Stimulated activated naive CD8-positive, alpha-beta T cell treated with anti-CD3 and anti-CD28 coated beads, Interleukin-15, Interleukin-2, amounts not matched to agents 100 U/mL and 50 U/mL, for 24 hours (primary cell): ENCODE measurements at places on chromosomes 6 and 20.
A peak's percentile ranks its signal among the peaks of the same experiment; 100 is the strongest.

DNA sequence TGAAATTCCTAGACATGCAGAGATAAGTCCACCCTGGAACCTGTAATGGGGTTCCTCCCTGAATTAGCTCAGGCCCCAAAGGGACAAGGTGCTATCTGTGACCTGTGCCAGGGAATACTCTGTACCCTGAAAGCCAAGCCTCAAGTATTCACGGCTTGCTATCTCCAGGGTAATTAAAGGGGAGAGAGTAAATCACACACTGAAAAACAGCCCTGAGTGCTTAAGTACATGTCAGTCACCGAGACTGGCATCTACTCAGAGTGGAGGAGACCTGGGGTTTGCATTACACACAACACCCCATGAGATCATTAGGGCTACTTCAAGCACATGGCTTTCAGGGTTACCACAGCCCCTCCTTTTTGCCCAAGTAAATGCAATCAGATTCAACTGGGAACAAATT is 188.1 kb downstream of the CD83 start:
- no peak for DNase-seq

GRCh38 chr6:133945158-133945557 is 7.9 kb upstream of the TBPL1 start:
- no peak for DNase-seq

- DNase-seq = peak; percentile 82
These were observed 122.6 kb downstream of the GPX5 start for GRCh38 chr6:28648035-28648877.

DNA sequence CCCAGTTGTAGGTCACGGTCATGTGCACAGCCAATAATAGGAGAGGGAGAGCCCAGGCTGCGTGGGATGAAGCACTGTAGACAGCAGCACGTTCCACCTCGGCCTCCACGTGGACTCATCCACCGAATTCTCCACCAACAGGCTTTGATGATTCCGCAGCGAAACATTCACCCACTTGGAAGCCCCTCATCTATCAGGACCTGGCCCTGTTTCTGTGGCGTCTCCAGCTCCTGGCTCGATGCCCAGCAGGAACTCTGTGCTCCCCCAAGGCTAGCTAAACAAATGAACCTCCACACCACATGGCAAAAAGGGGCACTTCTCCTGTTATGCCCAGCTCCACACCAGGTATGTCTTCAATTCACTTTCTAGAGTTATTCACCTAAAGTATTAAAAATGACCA is 237.9 kb upstream of the PDE10A start:
- DNase-seq = no peak

DNA sequence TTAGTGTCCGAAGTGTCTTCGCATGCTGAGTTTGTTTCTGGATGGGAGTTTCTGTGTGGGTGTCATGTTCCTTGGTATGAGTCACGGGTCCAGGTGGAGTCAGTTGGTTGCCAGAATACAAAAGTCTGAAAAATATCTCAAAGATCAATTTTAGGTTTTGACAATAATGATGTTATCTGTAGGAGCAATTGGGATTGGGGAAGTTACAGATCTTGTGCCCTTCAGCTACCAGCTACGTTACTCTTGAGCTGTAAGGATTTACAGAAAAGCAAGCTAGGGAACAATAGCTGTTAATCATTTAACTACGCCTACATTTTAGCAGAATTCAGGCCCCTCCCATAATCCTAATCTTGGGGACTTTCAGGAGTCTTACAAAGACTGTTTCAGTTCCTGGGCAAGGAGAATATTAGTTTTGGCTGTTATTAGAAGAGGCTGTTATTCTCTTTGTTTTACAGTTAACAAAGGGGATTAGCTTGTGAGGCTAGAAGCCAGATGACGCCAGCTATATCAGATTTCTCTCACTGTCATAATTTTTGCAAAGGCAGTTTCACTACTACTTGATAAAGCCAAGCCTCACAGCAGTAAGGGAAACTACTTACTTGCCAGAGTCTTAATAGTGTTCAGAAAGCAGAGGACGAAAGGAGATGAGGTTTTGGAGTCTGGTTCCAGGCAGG is 15.4 kb upstream of the SLC22A16 start:
- no peak for DNase-seq

DNA sequence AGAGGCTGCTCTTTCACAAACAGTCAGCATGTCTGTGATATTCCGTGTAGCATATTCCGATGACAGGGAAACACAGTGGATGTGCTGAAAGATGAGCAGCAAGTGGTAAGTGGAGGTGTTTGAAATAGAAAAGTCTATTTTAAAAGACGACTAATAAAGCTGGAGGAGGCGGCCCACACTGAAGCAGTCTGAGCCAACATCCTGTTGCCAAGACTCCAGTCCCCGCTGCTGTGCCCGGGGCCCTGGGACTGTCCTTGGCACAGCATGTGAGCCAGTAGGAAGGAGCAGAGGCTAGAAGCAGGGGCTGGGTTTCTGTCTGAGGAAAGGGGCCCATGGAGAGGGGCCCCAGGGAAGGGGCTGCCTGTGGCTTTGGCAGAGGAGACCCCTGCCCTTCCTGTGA is 351.5 kb upstream of the CHD6 start:
- no peak for DNase-seq

DNA sequence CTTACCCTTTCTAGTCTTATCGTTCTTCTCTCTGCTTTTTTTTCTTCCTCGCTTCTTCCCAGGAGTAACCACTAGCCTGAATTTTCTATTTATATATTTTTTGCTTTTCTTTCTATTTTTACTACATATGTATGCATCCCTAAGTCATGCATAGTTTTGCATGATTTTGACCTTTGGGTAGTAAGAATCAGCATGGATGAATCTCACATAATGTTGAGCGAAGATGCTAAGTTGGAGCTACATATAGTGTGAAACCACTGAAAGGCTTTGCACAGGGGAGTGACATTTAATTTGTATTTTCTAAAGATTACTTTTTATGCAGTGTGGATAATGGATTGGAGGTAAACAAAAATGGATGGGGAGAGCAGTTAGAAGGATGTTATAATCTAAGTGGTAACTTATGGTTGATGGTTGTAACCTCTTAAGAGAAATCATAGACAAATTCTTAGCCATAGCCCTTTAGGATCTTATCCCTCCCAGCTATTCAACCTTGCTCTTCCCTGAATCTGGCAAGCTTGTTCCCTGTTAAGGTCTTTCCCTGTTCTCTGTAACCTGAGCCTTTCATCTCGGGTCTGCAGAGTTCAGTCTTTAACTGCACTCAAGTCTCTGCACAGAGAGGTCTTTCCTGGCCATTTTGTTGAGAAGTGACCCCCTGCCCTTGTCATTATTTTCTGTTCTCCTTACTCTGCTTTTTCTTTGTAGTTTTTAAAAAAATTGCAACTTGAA is 18.0 kb downstream of the PEX7 start:
- no peak for DNase-seq

GRCh38 chr20:8492173-8492572 is 360.1 kb downstream of the PLCB1 start:
- DNase-seq = no peak

- DNase-seq = no peak
These were observed 68.9 kb downstream of the NCR2 start for GRCh38 chr6:41404182-41404845.

GRCh38 chr6:165814679-165815078 is 151.6 kb upstream of the PDE10A start:
- no peak for DNase-seq

DNA sequence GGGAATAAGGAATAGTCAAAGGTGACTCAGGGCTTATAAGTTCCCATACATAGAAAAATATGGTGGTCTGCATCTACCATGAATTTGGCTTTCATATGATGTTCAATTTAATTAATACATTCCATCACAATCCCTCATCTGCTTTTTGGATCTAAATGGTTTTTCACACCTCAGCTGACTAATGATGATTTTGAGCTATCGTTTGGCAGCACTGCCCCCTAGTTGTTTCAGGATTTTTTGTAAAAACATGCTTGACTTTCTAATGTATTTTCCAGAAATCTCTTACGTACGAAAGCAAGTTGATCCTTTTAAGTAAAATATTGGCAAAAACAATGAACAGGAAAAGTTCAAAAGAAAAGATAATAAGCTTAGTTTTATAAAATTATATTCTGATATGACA is 408.6 kb upstream of the ADGRB3 start:
- no peak for DNase-seq

DNA sequence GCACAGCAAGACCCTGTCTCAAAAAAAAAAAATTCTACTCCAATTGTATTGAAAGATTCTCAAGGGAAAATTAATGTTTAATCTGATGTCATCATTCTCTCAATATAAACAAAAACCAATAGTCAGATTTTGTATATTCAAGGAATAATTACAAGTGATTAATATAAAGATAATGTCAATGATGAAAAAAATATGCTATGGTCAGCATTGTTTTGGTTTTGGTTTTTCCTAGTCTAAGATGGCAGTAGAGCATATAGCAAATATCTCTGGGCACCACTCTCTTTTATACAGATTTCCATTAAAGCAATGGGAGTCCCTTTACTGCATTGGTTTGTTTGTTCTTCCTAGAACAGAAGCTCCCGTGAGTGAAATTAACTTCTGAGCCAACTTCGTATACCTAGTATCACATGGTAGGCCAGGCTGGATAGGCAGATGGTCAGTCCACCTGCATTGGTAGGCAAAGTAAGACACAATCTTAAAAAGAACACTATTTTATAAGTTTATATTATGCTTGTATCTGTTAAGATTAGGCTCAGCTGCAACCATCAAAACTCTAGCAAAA is 523.8 kb upstream of the JARID2 start:
- no peak for DNase-seq

GRCh38 chr20:36824142-36824940 is 50.8 kb upstream of the DSN1 start:
- DNase-seq = no peak

GRCh38 chr6:82467338-82467737 is 103.7 kb downstream of the TPBG start:
- no peak for DNase-seq

- no peak for DNase-seq
These were observed 17.4 kb downstream of the ITPR3 start for GRCh38 chr6:33638556-33638955.

- DNase-seq = no peak
These were observed 89.2 kb upstream of the BHLHE23 start for GRCh38 chr20:63095718-63096654.

- DNase-seq = no peak
These were observed 3.6 kb upstream of the TOX2 start for GRCh38 chr20:43911066-43911465.

GRCh38 chr6:131205481-131206244 is 70.4 kb downstream of the AKAP7 start:
- DNase-seq = no peak

DNA sequence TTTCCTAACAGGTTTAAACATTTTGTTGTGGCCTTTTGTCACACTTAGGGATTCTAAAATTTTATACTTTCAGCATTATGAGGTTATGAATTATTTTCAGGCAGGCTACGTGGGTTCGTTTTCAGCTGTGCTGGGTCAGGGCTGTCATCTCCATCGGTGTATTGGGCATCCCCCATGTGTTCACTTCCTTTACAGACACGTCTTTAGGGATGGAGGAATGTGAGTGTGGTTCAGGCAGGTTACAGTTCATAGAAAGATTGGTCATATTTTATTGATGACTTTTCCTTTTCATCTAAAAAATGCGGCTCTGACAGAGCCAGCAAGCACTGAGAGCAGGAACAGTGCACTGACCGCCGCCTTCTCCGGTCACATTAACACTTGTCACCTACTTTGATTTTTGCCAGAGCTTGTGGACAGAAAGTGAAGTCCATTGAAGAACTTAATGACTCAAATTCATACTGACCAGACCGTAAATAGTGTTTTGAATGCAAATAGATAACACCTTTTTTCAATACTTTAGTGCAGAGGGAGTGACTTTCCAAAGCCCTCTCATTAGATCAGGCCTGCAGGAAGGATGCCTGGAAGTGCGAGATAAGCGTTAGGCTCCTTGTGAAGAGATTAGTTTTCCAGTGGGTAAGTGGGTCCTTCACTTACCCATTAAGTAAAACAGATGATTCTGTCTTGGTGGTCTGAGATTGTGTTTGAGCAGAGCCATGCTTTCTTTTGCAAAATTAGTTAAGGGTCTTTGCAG is 113.1 kb downstream of the TIAM2 start:
- no peak for DNase-seq

DNA sequence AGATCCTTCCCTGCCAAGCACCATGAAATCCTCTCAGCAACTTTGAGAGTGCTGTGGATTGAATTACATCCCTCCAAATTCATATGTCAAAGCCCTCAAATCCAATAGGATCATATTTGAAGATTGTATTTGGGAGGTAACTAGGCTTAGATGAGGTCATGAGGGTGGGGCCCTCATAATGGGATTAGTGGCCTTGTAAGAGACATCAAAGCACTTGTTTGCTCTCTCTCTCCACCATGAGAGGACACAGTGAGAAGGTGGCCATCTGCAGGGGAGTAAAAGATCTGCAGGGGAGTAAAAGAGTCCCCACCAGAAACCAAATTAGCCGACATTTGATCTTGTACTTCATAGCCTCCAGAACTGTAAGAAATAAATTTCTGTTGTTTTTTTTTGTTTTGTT is 298.2 kb downstream of the SAMD5 start:
- no peak for DNase-seq

DNA sequence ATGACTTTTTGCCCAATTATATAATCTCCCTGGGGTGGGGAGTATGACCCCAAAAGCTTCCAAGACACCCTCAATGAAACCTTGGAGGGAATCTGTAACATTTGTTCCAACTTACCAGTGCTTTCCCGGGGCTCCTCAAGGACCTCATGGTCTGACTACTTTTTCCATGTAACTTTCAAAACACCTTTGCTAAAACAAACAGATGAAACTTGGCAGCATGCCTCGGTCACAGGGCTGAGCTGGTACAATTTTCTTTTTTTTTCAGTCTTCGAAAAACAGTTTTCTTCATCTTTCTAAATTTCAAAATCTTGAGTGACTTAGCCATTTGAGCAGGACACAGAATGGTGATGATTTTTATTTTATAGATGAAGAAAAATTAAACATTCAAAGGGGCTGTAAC is 241.2 kb downstream of the BMP7 start:
- no peak for DNase-seq

- DNase-seq = no peak
These were observed 40.5 kb downstream of the TGM6 start for GRCh38 chr20:2421247-2421646.

DNA sequence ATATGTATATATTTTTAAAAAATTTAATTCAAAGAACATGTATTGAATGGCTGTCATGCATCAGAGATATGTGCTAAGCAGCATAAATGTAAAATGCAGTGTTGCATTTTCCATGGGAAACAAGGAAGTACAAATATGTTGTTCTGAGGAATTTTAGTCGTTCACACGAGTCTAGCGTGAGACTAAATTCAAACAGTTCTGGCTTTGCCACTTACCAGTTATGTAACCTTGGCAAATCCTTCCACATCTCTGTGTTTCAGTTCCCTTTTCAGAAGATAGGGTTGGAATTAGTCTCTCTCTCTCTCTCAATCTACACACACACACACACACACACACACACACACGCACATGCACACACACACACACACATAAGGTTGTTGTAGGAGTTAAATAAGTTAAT is 305.4 kb downstream of the UTRN start:
- no peak for DNase-seq

- no peak for DNase-seq
These were observed 68.8 kb upstream of the LTV1 start for GRCh38 chr6:143774347-143774746.

- DNase-seq = no peak
These were observed 115.9 kb downstream of the CD24 start for GRCh38 chr6:106858653-106859092.
